SHP77 (cell line): ENCODE measurements at places on chromosomes 6 and 20.

DNA sequence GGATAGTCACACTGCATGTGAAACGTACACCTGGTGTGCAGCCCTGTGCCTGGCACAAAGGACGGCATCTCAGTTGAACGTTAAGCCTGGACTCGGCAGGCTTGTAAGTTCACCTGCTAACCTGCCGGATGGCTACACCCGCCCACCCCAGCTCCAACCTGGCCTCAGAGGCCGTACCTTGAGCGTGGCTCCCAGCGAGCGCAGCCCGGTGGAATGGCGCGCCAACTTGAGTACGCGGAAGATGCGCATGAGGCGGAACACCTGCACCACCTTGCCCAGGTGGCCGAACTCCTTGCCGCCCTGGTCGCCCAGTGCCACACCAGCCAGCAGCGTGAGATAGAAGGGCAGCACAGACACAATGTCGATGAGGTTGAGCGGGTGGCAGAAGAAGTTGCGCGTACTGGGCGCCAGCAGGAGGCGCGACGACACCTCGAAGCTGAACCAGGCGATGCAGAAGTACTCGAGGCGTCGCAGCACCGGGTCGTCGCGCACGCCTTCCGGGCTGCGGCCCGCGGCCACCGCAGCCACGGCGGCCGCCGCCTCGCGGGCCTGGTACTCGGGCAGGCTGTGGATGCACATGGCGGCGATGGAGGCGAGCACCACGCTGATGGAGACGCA, 3.3 kb downstream of the KCNS1 start:
- no peak for DNase-seq

- DNase-seq = no peak
Measured at GRCh38 chr6:45619211-45619760, 241.6 kb upstream of the SUPT3H start.

GRCh38 chr6:53860511-53860910, 65.7 kb downstream of the LRRC1 start:
- DNase-seq = no peak

DNA sequence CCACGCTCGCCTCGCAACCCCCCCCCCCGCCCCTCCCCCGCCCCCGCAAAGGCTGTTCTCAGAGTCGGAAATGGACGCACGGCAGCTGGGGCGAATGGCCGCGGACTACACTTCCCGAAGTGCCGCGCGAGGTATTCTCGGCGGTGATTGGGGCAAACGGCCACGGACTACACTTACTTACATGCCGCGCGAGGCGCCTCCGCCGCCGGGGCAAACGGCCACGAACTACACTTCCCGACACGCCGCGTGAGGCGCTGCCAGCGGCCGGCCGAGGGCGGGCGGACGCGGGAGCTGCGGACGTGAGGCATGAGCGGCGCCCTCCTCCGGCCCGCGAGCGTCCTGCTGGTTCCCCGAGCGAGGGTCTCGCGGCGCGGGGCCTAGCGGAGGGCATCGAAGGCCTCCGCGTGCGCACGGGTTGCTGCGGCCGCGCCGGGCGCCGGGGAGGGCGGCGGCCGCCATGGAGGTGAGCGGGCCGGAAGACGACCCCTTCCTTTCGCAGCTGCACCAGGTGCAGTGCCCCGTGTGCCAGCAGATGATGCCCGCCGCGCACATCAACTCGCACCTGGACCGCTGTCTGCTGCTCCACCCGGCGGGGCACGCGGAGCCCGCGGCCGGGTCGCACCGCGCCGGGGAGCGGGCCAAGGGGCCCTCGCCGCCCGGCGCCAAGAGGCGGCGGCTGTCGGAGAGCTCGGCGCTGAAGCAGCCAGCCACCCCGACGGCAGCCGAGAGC, at the start of gene WRNIP1:
Gene WRNIP1, plus strand, starts transcription at position 228 of the 730 bp plus-strand sequence. Its CDS starts 230 bp downstream, at position 458.
- peak; percentile 99 for DNase-seq

- peak; percentile 44 for DNase-seq
Measured at GRCh38 chr6:47135772-47136171, 93.6 kb upstream of the ADGRF1 start.

GRCh38 chr6:85468326-85468725, 18.4 kb downstream of the NT5E start:
- no peak for DNase-seq

- DNase-seq = no peak
Measured at GRCh38 chr6:113960795-113961194, 10.2 kb downstream of the HDAC2 start.

DNA sequence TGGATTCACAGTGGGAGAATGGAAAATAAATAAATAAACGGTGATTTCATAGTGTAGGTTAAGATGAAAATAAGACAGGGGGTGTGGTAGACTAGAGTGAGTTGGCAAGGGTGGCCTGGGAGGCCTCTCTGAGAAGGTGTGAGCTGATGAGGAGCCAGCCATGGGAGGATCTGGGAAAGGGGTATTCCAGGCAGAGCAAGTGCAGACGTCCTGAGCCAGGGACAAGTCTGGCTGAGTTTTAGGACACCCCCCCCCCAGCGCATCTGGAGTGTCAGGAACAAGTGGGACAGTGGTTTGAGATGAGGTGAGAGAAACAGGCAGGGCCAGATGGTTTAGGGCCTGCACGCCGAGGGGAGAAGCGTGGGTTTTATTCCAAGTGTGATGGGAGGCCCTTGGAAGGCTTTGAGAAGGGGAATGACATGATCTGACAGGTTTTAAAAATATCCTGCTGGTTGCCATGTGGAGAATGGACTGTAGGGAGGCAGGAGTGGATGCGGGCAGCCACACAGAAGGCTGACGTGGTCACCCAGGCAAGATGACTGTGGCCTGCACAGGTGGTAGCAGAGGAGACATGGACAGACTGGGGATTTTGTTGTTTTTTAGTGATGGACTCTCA, 21.1 kb upstream of the CCM2L start:
- no peak for DNase-seq

DNA sequence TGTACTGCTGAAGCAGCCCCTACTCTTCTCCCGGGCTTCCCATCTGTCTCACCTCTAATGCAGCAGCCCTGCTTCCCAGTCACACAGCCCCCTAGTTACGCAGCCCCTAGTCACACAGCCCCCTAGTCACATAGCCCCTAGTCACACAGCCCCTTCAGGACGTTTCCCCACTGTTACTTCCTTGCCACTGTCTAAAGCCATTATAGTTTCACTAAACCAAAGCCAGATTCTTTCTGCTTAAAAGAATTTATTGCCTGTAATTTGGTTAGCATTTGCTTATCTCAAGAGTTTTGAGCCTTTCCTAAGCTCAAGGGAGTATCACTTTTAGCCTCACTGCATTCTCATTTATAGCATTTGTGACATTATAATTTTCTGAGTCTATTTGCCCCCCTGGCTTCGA, 127.9 kb downstream of the LMBRD1 start:
- no peak for DNase-seq

GRCh38 chr20:16388731-16389130, 184.5 kb downstream of the KIF16B start:
- no peak for DNase-seq
